ENCODE measurements at places on chromosomes 16 and 17.

DNA sequence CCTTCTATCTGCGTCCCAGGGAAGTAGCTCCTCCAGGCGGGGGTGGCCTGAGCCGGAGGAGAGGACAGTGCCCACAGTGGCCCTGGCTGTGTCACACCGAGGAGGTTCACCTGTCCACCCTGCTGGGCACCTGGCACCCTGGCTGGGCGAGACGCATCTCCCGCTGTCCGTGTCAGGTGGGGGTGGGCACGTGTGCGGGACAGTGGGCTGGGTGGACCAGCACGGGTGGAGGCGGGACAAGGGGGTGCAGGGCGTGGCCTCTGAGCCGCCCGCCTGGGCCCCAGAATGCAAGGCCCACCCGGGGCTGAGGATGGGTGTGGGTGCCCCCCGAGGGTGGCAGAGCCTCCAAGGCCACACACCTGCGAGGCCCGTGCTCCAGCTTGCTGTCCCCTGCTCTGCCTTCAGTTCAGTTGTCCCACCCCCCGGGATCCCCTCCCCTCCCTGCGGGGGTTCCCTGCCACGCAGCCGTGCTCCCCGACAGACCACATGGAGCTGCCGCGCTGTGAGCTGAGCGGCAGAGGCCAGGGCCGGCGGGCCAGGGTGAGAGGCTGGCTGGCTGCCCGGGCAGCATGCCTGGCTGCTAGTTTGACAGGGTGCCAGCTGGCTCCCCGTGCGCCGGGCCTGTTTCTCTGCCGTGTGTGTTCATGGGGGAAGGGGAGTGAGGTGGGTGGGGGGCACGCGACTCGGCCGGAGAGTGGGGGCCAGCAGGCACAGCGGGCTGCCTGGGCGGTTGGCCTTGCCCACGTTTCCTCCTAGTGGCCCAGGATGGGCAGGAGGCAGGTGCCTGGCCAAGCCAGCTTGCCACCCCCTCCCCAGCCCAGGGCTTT, 33.9 kb downstream of the BAHCC1 start:
- DNase-seq, result no peak

DNA sequence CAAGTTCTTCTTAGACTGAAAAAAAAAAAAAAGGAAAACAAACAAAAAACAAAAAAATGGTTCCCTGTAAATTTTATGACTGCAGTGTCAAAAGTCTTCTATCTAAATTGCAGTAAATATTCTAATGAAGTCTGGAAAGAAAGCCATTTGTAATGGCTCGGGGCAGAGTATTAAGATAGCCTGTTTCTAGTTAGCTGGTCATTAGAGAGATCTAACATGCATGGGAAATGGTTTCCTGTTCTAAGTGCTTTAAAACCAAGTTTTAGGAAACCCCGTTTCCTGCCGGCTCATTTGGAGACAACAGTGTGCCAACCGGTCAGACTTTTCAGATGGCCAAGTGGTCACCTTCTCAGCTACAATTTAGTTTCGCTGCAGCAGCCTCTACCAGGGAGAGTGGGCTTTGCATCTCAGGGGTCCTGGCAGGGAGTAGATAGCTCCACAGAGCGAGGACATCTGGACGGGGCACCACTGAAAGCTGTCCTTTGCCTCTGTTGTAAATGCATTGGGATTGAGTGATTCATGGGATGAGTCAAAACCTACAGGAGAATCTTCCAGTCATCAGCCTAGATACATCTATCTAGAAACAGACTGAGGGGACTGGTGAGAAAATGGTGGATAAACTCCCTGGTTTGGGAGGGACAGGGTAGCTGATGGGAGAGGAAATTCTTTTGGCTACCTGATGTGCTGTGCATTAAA, 473.2 kb upstream of the SALL1 start:
- no peak for DNase-seq

DNA sequence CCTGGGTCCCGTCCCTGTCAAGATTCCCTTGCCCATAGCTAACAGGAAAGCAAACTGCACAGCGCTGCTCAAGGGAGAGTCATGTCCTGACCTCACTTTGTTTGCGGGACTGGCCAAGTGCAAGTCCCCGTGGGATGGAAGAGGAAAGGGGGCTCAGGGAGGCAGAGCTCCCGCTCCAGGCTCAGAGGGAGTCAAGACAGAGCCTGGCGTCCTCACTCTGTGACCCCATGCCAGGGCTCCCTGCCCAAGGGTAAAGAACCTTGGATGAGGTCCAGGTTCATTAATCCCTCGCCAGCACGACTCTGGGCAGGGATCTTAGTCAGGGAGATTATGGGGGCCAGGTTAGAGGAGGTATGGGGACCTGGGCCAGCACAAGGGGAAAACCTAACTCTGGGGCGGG, 51.5 kb upstream of the CBX4 start:
- DNase-seq, result no peak

DNA sequence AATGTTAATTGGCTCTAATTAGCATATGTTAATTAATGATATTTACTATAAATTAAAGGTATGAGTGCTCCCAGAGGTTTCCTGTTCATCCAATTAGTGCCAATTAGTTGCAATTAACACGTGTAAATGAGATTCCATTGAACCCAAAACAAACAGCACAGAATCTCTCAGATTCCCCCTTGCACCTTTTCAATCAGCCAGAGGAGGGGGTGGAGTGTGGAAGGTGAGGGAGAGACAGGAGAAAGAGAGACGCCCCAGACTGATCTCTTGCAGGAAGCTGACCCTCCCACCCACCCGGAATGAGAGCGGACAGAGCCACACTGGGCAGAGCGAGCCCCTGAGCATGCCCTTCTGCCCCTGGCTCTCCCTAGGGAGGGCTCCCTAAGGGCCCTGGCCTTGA, 24.1 kb upstream of the LHX1 start:
- no peak for DNase-seq

- no peak for DNase-seq
Measured at GRCh38 chr17:60601447-60602384, 1.7 kb downstream of the PPM1D start.

DNA sequence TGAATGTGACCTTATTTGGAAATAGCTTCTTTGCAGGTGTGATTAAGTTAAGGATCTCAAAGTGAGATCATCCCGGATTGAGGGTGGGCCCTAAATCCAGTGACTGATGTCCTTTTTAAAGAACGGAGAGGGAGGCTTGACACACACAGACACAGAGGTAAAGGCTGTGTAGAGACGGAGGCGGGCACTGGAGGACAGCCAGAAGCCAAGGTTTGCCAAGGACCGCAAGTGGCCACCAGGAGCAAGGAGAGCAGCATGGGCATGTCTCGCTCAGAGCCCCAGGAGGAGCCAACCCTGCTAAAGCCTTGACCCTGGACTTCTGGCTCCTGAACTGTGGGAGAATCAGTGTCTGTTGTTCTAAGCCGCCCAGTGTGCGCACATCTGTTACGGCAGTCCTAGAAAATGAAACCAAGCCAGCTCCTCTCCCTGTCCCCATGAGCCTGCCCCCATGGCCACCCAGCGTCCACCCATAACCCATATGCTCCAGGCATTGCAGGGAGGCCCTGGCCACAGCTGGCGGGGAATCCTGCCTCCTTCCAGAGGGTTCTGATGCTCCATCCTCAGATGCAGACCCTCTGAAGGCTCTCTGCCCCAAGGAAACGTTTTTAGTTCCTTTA, 15.2 kb downstream of the CNGB1 start:
- DNase-seq, result no peak

GRCh38 chr17:3723556-3724377, at the start of gene HASPIN:
TSS of gene HASPIN (plus strand) at chr17:3723903. CDS start at chr17:3723936, 33 bp downstream.
- DNase-seq, result peak; percentile 88

GRCh38 chr17:75524269-75524969, 1.1 kb upstream of the LLGL2 start:
- DNase-seq, result no peak

DNA sequence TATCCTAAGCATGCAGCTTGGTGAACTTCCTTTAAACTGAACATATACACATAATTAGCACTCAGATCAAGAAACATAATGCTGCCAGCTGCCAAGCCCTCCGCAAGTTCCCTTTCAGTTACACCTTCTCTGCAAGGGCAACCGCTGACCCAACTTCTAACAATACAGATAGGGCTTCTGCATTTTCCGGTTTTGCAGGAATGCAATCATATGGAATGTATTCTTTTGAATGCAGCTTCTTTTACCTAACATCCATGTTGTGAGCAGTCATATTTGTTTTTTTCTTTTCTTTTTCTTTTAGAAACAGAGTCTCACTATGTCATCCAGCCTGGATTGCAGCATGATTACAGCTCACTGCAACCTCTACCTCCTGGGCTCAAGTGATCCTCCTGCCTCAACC, 110.7 kb downstream of the GSG1L start:
- DNase-seq, result no peak

- no peak for DNase-seq
Measured at GRCh38 chr16:64882078-64882784, 239.6 kb downstream of the CDH11 start.

DNA sequence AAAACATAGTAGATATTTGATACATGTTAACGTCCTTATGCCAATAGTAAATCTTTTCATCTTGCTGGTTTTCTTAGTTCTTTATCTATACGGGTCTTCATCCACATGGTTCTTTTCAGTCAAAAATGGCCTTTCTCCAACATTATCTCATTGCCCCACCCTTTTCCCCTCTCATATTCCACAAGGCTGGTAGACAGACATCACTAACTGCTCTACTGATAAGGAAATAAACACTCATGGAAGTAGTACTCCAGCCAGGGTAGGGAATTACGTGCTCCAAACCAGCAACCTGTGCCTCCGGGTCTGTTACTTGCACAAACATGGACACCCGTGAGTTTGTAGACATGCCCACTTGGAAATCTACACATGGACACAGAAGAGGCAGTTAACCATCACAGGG, 141.4 kb downstream of the XYLT1 start:
- no peak for DNase-seq

GRCh38 chr17:58402679-58403078, 14.7 kb downstream of the RNF43 start:
- no peak for DNase-seq

DNA sequence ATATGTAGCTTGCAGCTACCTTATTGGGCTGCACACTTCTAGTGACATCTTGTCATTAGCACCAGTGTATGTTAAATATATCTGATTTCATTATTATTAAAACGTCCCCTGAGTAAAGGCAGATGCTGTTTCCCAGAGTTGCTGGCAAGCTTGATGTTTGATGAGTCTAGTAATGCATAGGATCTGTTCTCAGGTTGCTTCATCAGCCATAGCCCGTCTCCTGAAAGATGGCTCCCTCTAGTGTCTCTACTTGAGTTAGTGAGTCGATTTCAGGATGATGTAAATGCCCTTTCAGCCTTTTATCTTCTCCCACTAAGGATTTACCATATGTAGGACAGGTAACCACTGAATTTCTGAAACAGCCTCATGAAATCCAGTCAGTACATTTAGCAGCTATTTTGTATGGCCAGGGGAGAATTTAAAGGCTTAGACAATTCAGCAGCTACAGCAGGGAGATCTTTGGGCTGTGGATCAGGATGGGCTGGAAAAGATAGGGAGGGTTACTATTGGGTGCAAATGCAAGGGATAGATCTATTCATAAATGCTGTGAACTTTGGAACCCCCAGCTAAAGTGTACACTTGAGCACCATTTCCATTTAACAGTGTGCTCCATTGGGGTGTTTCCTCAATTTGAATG, 376.3 kb downstream of the CNTNAP4 start:
- no peak for DNase-seq
